ENCODE measurements at places on chromosomes 7 and 10. TPM values are rescaled to one million over a fixed set of nuclear protein-coding genes. Genes with fewer than 3 reads are reported as not detected.

- H3K36me3 ChIP-seq: no peaks in the 10 kb centered on the region
- H3K27ac ChIP-seq: no peak overlapping the region
- H3K4me3 ChIP-seq: no peak overlapping the region
- no peak for DNase-seq
- no peaks in the 10 kb centered on the region for H3K27me3 ChIP-seq
Observed at GRCh38 chr10:28790146-28790545, 112.8 kb downstream of the BAMBI start.

DNA sequence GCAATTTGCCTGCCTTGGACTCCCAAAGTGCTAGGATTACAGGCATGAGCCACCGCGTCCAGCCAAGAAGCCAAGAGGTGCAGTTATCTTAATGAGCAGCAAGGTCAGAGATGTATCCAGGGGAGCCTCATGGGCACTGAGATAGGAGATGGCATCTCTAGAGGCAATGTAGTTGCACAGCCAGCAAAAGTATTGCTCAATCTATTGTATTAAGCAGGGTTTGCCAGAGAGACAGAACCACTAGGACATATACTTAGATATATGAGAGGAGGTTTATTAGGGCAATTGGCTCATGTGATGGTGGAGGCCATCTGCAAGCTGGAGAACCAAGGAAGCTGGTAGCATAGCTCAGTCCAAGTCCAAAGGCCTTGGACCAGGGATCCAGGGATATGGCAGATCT is 16.3 kb upstream of the VPS26A start:
- H3K4me3 ChIP-seq: no peak overlapping the region
- H3K27me3 ChIP-seq: no peaks in the 10 kb centered on the region
- H3K4me1 ChIP-seq: no peaks in the 10 kb centered on the region
- no peak overlapping the region for H3K27ac ChIP-seq
- peaks cover 4% of the 10 kb centered on the region for H3K36me3 ChIP-seq
- no peak for DNase-seq

- DNase-seq: no peak
- H3K4me1 ChIP-seq: peaks cover 6% of the 10 kb centered on the region
- no peak overlapping the region for H3K27ac ChIP-seq
- H3K4me3 ChIP-seq: no peak overlapping the region
- H3K36me3 ChIP-seq: no peaks in the 10 kb centered on the region
Observed at GRCh38 chr10:73480158-73480557, 15.7 kb downstream of the PPP3CB start.

GRCh38 chr7:105196473-105196872 is 182.5 kb downstream of the KMT2E start:
- no peaks in the 10 kb centered on the region for H3K36me3 ChIP-seq
- no peaks in the 10 kb centered on the region for H3K27me3 ChIP-seq
- H3K4me1 ChIP-seq: peaks cover 9% of the 10 kb centered on the region
- DNase-seq: no peak
- no peak overlapping the region for H3K4me3 ChIP-seq

The SMIM30 gene
- total RNA-seq: 42.2 TPM

The DNAAF5 gene
- 38.3 TPM for total RNA-seq

The NPY gene
- total RNA-seq: not detected

The ANKRD7 gene
- total RNA-seq: 0.31 TPM
